ENCODE measurements at places on chromosomes 2 and 18. TPM values are rescaled to one million over a fixed set of nuclear protein-coding genes. Genes with fewer than 3 reads are reported as not detected.

- no peak for DNase-seq
Observed at GRCh38 chr2:46718784-46719183, 196.8 kb downstream of the MCFD2 start.

DNA sequence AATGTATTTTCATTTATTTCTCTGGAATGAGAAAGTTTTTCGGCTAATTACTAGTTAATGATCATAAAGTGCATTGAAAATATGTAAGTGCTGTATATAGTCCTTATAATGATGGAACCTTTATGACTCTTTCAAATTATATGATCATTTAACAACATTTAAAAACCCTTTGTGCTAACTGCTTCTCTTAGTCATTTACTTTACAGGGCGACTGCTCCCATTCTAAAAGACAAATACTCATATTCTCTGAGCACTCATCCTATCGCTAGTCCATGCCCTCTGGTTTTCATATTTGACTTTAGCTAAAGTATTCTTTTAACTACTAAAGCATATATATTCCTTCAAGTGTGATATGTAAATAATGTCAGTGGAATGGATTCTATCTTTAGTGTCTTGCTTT lies 168.2 kb downstream of the CDH7 start:
- no peak for DNase-seq

- DNase-seq = no peak
Observed at GRCh38 chr2:34001557-34001956, 402.5 kb upstream of the FAM98A start.

DNA sequence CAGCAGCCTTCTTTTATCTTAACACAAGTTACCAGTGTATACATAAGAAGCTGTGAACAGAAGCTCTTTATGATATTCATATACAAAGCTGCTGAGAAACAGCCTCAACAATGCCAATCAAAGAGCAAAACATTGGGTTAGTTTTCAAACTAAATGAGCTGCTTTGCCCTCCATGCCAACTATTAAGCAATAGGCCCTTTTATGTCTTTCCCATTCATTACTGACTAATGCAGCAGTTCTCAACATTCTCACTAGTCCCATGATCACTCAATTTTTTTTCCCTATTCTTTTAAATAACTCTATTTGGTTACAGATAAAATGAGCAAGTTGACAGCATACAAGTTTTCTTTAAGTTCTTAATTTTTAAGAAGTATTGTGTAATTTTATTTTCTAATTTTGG lies 57.9 kb upstream of the FRZB start:
- no peak for DNase-seq

- DNase-seq = no peak
Observed at GRCh38 chr2:158143703-158144360, 42.2 kb downstream of the UPP2 start.

GRCh38 chr2:52698408-52698807 lies 1069.2 kb upstream of the CHAC2 start:
- DNase-seq = no peak

- no peak for DNase-seq
Observed at GRCh38 chr18:484749-485464, 15.6 kb downstream of the COLEC12 start.

- DNase-seq = no peak
Observed at GRCh38 chr2:54726940-54727339, 3.5 kb downstream of the EML6 start.

DNA sequence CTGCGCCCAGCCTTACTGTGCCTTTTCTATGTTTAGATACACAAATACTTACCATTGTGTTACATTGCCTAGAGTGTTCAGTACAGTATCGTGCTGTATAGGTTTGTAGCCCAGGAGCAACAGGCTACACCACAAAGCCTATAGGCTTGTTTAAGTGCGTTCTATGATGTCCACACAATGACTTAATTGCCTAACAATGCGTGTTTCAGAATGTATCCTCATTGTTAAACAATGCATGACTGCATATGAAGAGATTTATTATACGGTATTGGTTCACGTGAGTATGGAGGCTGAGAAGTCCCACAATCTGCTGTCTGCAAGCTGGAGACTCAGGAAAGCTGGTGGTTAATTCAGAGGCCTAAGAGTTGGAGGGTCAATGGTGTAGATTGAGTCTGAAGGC lies 46.1 kb upstream of the MGAT4A start:
- no peak for DNase-seq

GRCh38 chr2:48870503-48870902 lies 115.0 kb upstream of the LHCGR start:
- DNase-seq = no peak

DNA sequence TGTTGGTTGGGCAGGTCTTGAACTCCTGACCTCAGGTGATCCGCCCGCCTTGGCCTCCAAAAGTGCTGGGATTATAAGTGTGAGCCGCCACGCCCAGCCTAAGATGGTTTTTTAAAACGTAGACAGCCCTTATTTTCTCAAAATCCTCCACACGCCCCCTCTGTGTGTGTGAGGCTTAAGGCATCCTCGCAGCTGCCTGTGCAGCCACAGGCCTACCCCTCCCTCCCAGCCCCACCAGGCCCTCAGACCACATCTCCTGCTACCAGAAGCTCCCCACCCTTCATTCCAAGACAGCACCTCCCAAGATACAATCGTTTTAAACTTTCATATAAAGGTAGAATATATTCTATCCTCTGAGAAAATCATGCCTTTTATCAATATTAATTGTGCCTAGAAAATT lies 4.8 kb downstream of the ANO7 start:
- DNase-seq = peak; percentile 1

DNA sequence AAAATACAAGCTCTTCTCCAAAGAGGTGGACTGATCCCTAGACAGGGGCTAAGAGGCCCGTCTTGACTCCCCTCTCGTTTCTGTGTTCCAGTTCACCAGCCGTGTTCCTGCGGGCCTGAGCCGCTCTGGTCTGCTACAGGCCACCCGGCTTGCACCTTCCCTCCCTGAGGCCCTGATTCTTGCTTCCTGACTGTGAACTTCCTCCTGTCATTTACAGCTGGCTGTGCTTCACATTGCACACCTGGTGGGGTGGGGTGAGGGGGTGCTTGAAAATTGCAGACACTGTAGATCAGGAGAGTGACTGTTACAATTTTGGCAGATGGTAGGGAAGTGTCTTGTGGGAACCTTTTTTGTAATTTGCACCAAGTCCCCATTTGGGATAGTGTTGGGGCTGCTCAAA lies 64.4 kb downstream of the TSN start:
- DNase-seq = no peak

DNA sequence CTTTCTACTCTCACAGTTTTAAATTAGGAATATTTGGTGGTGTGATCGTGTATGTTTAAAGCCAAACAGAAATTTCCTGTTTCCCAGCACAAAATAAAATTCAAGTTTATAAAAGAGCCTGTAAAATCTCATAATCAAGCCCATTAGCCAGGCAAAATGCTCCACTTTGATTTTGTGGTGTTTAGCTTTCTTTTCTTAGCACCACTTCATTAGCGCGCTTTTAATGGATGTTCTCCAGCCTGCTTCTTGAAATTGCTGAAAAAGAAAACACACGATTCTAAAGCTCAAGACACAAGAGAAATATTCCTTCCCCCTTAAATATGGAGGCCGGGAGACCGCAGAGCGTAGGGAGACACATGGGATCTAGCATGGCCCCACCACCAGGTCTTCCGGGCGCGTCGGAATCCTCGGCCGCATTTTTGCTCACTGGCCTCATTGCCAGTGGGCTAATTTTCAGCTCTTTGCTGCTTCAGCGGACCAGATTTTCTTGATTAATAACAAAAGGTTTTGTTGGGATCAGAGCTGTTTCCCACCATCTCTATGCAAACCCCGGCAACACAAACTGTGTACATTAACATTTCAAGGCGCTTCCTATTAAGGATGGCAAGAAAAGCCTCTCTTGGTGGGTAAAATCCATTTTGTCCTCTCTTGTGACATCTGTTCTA lies 40.4 kb upstream of the ID2 start:
- DNase-seq = peak; percentile 4

DNA sequence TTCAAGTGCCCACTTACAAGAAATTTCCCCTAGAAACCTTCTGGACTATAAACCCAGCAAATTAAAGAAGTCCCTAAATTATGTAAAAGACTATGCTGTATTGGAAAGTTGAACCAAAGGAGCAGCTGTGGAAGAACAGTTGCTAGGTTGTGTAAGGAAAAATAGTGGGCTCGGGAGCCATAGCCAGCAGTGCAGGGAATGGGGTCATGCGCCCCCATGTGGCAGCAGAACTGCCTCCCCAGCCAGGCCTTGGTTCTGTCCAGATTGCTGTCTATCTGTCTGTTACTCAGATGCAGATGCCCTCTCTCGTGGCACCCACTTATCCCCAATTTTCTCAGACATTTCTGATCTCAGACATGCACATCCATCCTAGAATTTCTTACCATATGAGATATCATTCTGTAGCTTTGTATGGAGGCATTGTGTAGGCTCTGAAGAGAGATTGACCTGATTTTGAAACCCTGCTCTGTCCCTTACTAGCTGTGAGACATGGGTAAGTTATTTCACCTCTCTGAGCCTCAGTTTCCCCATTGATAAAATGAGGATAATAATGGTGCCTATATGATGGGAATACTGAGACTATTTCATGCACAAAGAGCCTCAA lies 258.3 kb downstream of the SS18 start:
- no peak for DNase-seq

DNA sequence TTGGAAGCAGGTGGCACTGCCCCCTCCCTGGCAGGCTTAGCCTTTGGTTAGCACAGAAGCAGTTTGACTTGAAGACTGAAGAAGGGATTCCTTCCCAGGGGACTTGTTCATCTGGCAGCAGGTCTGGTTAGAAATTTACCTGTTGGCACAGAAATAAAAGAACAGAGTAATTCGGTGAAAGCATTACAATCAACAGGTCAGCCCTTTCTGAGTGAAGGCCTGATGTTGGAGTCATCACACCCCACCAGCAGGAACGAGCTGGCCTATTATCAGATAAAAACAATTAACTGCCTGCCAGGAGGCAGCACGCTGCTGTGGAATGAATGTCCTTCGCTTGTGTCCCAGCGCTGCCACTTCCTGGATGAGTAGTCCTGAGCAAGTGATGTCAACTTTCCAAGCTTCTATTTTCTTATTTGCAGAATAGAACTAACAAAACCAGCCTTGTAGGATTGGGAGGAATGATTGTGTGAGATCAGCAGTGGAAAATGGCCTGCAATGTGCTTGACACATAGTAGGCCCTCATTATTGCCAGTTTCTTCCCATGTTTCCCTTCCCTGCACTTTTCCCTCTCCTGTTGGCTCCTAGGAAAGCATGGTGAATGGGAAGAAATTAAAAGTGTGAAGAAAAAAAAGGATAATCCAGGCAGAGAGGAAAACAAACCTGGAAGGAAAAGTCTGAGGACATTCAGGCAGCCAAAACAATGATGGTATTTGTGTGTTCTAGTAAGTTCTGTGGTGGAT lies 29.0 kb downstream of the LGALSL start:
- peak; percentile 36 for DNase-seq

Gene SNTG2
- 2.0 TPM for total RNA-seq

Gene STARD6
- total RNA-seq = not detected

Gene GCKR
- not detected for total RNA-seq

Gene RNF125
- total RNA-seq = 8.5 TPM

Gene KCNS3
- 19.0 TPM for total RNA-seq

Gene DSG2
- 311 TPM for total RNA-seq

Gene RFTN2
- 1.9 TPM for total RNA-seq

Gene MROH2A
- 0.24 TPM for total RNA-seq

Gene NEU2
- total RNA-seq = not detected

Gene NGEF
- total RNA-seq = 34.4 TPM

Gene LYG1
- total RNA-seq = 1.2 TPM
